Thoracic aorta (tissue), 2 donors: ENCODE measurements at places on chromosomes 1 and 21. TPM values are rescaled to one million over a fixed set of nuclear protein-coding genes. Genes with fewer than 3 reads are reported as not detected.

- H3K4me1 ChIP-seq: peaks cover 66% of the 10 kb centered on the region
- DNase-seq: no peak
- H3K27ac ChIP-seq: peak overlapping the region; percentile 80
- no peak overlapping the region for H3K4me3 ChIP-seq
- no peaks in the 10 kb centered on the region for H3K27me3 ChIP-seq
Observed at GRCh38 chr1:203276916-203277545, 28.3 kb upstream of the BTG2 start.

Gene PRAMEF1
- total RNA-seq: not detected

DNA sequence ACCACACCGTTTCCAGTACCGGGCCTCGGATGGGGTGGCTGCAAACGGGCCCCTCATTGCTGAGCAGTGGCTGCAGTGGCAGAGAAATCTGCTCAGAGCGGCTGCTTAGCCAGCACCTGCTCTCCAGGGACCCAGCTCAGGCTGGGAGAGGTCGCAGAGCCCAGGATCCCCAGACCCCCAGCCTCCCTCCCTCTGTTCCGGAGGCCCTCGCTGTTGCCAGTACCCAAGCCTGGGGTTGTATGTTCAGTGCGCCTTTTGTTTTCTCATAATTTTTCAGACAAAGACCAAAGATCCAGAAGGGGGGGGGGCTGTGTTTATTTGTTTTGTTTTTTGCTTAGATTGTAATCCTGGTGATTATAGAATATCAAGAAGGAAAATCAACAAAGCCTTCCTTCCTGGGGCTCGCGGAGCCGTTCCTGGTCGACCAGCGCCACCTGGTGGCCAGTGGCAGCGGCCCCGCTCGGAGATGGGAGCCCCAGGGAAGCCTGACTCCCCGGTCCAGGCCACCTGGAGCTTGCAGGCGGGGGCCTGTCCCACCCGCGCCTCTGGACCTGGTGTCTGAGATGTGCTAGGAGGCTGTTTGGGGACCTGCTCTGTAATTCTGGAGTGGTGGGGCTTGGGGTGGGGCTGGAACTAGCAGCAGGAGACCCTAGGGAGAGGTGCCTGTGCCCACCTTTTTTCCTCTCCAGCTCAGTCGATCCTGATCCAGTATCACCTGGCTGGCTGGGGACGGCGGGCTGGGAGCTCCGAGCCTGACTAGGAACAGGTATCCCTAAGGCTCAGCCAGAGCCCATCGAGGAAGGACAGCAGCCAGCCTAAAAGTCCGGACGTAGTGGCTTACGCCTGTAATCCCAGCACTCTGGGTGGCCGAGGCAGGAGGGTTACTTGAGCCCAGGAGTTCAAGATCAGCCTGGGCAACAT lies 123.9 kb upstream of the VAMP3 start:
- no peak for DNase-seq
- H3K27me3 ChIP-seq: no peaks in the 10 kb centered on the region
- no peak overlapping the region for H3K4me3 ChIP-seq
- H3K4me1 ChIP-seq: peaks cover 8% of the 10 kb centered on the region
- no peak overlapping the region for H3K27ac ChIP-seq
- H3K36me3 ChIP-seq: no peaks in the 10 kb centered on the region

GRCh38 chr1:29643281-29643680 lies 407.0 kb downstream of the PTPRU start:
- no peak overlapping the region for H3K27ac ChIP-seq
- H3K4me1 ChIP-seq: no peaks in the 10 kb centered on the region

Gene ILDR2
- total RNA-seq: 0.85 TPM

DNA sequence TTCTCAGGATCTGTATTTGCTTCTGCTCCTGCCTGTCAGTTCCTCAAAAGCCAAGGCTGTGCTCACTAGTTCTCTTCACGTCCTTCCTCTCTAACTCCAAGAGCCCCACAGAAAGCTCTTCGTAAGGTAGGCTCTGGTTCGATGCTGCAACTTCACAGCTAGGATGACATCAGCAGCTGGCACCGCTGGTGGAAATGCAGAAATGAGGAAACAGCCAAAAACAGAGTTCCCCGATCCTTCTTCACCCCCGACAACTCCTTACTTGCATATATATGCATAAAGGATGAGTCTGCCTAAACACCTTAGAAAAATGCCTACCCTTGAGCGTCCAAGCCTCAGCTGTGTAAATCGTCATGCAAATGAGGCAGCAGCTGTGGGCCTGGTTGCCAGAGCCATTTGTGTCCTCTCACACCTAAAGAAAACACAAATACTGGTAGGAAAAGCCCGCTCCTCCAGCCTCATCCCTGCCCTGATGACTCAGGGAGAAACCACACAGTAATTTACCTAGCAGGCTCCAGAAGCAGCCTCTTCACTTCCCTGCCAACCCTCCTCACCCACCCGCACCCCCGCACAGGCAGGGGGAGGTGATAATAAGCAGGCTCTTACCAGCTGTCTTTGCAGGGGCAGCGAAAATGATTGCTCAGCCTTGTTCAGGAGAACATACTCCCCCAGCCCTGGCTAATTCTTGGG lies 28.2 kb downstream of the BATF3 start:
- no peak for DNase-seq
- H3K27ac ChIP-seq: no peak overlapping the region
- H3K27me3 ChIP-seq: no peaks in the 10 kb centered on the region
- no peaks in the 10 kb centered on the region for H3K36me3 ChIP-seq
- no peak overlapping the region for H3K4me3 ChIP-seq
- H3K4me1 ChIP-seq: peaks cover 5% of the 10 kb centered on the region

DNA sequence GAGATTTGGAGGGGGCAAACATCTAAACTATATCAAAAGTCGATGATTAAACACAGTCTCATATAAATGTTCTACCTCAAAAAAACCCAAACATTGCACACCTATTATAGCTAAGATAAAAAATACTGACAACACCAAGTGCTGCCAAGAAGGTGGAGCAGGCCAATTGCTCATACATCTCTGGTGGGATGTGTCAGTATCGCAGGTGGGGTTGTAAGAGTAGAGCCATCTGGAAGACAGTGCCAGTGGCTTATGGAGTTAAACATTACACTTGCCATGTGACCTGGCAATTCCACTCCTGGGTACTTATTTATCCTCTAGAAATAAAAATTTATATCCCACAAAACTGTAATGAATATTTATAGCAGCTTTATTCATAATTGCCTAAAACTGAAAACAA lies 213.4 kb downstream of the DISC1 start:
- H3K4me3 ChIP-seq: no peak overlapping the region
- no peaks in the 10 kb centered on the region for H3K36me3 ChIP-seq
- H3K27ac ChIP-seq: no peak overlapping the region
- no peak for DNase-seq
- H3K27me3 ChIP-seq: no peaks in the 10 kb centered on the region
- peaks cover 2% of the 10 kb centered on the region for H3K4me1 ChIP-seq

DNA sequence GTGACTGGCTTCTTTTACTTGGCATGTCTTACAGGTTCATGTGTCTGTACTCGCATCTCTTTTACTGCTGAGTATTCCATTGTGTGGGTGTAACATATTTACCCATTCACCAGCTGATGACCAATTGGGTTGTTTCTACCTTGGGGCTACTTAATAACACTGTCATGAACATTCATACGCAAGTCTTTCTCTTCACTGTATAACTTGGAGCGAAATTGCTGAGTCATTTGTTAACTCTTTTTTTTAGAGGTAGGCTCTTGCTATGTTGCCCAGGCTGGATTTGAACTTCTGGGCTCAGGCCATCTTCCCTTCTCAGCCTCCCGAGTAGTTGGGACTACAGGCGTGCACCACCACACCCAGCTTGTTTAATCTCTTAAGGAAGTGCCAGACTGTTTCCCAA lies 6.5 kb downstream of the PYCR2 start:
- H3K27me3 ChIP-seq: no peaks in the 10 kb centered on the region
- no peak overlapping the region for H3K27ac ChIP-seq
- peaks cover 4% of the 10 kb centered on the region for H3K36me3 ChIP-seq
- H3K4me1 ChIP-seq: peaks cover 20% of the 10 kb centered on the region

Gene CD52
- total RNA-seq: 2.7 TPM

Gene TNFRSF14
- 29.6 TPM for total RNA-seq

DNA sequence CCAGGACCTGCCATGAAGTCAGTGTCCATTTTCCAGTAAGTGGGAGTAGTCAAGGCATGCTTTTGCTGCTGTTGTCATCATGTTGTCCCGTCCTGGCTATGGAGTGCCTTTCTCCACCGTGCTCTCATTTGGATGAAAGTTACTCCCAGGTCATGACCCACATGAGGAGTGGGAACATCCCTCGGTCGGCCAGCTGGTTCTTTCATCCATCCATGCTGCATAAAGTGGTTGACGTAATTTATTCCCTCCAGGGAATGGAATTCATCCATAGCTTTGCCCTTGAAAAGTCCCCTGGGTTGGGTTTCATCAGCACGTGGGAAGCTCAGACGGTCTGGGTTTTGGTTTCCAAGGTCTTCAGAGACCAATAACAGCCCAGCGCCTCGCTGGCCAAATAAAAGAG lies 11.6 kb downstream of the PLA2G2A start:
- no peaks in the 10 kb centered on the region for H3K36me3 ChIP-seq
- H3K27me3 ChIP-seq: no peaks in the 10 kb centered on the region
- H3K4me1 ChIP-seq: no peaks in the 10 kb centered on the region
- H3K27ac ChIP-seq: no peak overlapping the region
- no peak overlapping the region for H3K4me3 ChIP-seq

DNA sequence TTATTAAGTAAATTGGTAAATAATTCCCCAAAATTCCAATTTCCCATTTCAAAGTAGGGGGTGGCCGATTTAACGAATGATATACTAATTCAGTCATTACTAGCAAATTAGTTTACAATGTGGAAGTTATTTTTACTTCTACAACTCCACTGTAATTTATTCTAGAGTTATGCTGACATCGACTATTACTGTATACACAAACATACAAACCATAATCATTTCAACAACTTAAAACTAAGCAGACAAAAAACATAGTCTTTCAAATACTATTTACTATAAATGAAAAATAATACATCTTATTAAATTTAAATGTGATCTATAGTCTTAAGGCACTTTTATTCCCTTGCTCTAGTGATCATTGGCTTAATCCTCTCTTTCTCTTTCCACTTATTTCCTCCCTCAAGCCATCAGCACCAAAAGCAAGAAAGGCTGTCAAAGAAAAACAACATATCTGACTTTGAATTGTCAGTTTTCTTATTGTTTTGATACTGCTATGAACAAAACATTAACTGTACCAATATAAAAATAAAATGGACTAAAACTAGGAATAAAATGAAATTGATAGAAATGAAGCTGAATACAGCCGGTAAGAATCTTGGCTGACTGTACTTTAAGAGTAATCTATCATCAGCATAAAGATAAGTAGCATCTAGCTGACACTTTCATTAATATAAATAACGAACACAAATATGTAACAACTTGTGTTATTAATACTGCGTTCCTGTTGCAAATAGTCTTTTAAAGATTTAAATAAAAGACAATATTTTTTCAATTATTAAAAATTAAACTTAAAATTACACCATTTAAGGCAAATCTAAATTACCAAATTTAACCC lies 4.1 kb downstream of the CDC42BPA start:
- H3K36me3 ChIP-seq: no peaks in the 10 kb centered on the region
- no peak for DNase-seq
- H3K4me1 ChIP-seq: peaks cover 37% of the 10 kb centered on the region
- H3K27me3 ChIP-seq: no peaks in the 10 kb centered on the region

Gene CRABP2
- 7.0 TPM for total RNA-seq
